ENCODE measurements at places on chromosomes 11 and 22.

GRCh38 chr11:69821511-69822040 is 2.4 kb upstream of the FGF3 start:
- DNase-seq = no peak

GRCh38 chr11:95557376-95557775 is 232.2 kb downstream of the FAM76B start:
- no peak for DNase-seq

GRCh38 chr22:39907047-39907446 is 6.2 kb downstream of the GRAP2 start:
- no peak for DNase-seq

DNA sequence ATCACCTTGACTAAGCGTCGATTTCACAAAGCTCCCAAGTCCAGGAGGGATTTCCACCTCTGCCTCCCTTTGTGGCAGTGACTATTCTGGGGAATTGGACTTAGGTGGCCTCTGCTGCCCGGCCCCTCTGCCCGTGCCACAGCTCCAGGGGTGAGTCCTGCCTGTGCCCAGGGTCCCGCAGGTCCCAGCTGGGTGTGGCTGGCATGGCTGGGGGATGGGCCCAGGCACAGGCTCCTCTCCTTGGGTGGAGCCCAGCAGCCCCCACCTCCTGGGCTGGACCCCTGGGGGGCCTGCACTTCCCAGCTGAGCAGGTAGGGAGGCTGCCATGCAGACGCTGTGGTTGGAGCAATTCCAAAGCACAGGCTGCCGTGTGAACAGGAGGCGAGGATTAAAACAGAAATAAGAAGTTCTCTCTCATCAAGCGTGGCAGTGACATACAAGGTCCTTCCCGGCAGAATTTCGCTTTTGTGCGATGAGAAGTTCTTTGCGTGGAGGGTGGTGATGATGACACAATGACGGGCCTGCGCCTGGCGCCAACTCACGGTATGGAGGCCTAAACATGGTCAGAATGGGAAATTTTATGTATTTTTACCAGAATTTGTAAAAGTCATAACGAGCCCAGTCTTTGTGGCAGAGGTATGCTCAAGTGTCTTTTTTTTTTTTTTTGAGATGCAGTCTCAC is 107.3 kb downstream of the BRD1 start:
- DNase-seq = no peak

DNA sequence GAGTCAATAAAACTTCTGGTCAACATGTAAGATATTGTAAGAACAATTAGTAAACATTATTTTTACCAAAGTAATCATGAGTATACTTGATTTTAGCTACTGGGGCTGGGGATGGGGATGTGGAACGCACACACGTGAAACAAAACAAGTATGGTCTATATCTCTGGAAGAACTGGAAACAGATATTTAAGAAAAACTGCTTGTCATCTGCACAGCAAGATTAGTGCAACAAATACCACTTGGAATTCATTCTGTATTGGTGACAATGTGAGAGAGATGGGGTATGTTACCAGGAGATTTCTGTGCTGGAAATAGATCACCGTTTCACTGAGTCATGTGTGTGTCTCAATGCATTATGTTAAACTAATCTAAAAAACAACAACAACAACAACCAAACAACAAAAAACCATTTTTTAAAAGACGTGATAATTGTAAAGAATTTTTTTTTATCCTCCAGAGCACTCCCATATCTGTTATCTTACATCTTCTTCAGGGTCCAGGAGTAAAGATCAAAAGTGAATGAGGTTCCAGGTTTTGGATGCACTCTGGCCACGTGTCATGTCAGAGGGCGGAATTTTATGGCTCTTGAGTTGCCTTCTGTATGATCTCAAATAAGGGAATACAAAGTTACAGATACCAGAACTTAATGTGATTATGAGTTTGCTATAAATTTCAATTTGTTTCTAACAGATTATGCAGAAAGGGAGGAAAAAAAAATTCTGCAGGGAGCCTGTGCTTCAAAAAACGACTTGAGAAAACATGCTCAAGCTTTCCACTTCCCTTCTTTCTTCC is 153.0 kb downstream of the BBOX1 start:
- DNase-seq = no peak

DNA sequence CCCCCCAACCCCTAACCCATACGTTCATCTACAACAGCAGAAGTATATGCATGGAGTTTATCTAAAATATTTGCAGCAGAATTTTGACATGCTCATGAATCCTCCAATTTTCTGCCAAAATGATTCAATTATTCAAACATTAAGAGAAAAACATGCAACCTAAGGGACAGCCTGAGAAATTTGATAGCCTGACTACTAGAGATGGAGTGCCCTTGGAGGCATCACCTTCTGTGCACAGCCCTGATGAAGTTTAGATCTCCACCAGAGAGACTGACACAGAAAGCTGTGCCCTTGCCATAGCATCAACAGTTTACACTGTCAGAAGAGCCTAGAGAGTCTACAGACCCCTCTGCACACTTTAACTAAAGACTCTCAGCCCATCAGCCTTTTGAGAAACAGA is 217.7 kb downstream of the LUZP2 start:
- DNase-seq = no peak

- DNase-seq = no peak
These were observed 53.1 kb upstream of the WNT11 start for GRCh38 chr11:76259299-76259908.

GRCh38 chr11:64339754-64340408 is at the start of gene CCDC88B:
CCDC88B (plus strand) TSS chr11:64340204; CDS start chr11:64340267, 63 bp downstream.
- peak; percentile 75 for DNase-seq

DNA sequence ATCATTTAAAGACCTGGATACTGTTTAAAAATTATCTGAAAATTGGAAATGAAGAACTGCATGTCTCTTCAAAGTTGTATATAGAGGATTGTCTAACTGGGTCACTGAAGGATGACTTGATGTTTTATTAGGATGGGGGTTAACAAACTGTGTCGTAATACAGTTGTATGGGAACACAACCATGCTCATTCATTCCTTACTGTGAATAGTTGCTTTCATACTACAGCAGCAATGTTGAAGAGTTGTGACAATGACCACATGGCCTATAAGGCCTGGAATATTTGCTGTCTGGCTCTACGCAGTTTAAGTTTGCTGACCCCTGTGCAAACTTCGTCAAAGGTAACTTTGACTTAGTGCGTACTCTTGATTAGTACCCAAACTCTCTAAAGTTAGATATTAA is 38.4 kb downstream of the FDX1 start:
- DNase-seq = no peak

DNA sequence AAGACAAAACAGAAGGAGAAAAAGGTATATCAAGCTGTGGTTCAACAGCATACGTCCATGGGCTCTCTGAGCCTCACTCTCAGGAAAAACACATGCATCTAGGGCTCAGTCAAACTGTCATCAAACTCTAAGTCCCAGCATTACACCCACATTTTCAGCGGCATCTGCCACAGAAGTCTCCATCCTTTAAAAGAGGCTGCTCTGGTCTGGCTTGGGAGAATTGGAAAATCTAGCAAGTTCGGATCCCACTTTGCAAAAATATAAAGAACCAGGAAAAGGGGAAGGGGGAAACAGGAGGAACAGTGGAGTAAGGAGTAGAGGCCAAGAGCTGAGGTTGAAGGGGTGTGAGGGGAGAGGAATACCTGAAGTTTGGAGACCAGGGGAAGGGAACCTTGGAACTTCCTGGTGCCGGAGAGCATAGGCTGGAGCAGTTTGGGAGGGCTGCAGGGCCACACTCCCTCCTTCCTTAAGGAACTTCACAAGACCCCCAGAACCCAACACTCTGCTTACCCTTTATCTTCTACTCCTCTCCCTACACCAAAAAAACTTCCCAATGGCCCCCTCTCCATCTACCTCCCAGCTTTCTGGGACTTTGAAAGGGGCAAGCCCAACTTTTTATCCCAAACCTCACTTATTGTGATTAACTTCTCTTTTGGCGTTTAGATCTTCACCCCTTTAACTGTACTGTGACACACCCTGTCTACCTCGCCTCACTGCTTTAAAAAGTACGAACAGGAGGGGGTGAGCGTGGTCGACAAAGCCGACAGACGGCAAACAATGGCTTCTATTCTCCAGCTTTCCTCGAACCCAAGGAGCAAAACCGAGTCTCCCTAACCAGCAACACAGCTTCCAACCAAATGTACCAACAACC is 4.0 kb downstream of the PAX6 start:
- DNase-seq = no peak

DNA sequence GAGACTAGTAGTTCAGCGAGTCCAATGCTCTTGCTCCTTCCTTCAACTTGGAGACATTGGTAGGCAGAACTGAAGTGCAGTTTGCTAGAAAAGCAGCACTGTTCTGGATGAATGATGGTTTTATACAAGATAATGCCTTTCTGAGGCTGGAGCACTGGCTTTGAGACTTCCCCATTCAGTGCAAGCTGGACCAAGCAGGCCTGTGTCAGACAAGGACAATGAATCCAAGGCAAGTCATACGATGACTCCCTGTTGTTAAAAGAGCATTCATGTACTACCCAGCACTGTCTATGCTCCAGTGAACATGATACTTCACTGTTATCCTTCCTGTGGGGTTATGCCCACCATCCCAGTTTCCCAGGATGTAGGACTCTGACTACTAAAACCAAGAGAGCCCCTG is 242.3 kb upstream of the RAG2 start:
- DNase-seq = no peak

GRCh38 chr11:70364178-70364577 is 34.2 kb upstream of the CTTN start:
- DNase-seq = no peak

DNA sequence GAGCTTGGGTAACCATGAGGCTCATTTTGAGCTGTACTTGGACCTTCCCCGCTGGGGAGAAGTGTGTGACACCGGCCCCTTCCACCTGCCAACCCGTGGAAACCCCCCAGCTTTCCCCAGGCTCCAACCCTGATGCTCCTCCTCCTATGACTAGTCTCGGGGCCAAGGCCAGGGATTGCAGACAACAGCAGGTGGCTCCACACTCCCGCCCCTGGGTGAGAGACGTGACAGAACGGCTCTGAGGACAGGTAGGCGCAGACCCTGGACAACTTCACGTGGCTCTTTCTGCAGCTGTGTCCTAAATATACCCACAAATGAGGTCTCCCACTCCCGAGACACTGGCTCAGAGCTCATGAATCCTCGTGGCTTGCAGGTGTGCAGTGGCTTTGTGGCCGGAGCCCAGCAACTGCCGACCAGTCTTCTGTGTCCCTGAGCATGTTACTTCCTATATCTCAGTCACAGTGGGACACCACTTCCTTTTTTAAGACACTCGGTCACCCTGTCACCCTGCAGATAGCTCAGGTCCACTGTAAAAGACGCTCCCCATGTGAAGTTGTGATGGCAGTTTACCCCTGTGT is 55.2 kb downstream of the NECTIN1 start:
- peak; percentile 33 for DNase-seq

DNA sequence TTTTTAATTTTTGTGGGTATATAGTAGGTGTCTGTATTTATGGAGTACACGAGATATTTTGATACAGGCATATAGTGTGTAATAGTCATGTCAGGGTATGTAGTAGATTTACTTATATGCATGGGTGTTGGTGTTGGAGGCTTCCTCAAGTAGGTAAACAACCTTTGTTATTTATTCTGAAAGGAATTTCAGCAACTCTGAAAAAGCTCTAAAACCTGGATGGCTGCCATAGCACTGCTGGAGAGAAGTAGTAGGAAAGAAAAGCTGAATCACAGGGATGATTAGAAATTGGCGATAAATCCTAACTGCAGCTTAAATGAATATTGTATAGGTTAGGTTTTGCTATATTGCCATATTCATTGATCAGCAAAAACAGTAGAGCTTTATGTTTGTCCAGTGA is 44.4 kb upstream of the ST14 start:
- no peak for DNase-seq

GRCh38 chr11:19347911-19348310 is 107.2 kb upstream of the E2F8 start:
- no peak for DNase-seq

DNA sequence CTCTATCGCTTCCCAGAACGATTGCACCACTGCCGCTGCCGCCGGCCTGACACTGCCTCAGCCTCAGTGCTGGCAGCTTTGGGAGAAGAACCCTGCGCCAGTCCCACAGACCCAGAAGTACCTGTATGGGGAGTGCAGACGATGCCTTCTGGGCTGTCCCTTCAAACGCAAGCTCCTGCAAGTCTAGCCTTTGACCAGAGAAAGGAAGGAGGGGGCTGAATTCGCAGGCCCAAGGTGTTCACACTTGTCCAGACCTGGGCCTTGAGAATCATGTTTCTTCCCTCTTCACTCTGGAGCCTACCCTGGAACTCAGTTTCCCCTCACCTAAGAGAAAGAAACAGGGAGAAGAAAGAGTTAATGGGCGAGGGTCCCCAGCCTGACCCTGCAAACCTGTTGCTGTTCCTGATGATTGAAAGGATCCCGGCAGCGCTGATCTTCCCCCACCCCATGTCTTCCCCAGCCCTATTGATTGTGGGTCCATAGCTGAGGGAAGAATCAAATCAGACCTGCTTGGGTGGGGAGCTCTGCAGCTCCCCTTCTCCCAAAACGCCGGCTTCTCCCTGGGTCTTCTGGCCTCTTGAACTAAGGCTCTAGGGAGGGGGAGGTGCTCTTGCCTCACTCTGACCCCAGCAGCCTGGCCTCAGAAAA is 786 bp upstream of the MCAM start:
- no peak for DNase-seq

GRCh38 chr11:111358038-111359001 is 20.8 kb downstream of the POU2AF1 start:
- no peak for DNase-seq

DNA sequence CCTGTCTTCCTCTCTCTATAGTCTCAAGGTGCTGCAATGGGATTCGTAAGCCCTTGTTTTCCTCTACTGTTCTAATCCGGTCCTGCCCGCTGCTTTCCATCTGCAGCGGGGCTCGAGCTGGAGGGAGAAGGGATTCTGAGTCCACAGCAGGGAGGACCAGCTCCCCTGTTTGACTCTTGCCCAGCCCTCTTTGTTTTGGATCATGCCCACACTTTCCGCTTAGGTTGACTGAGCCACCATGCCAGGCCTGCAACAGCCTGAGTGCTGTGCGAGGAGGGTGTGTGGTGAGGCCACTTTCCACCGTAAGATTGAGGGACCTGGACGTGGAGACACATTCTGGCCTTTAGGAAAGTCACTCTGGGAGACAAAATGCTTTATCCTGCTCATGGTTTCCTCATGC is 58.3 kb downstream of the CEP164 start:
- no peak for DNase-seq

DNA sequence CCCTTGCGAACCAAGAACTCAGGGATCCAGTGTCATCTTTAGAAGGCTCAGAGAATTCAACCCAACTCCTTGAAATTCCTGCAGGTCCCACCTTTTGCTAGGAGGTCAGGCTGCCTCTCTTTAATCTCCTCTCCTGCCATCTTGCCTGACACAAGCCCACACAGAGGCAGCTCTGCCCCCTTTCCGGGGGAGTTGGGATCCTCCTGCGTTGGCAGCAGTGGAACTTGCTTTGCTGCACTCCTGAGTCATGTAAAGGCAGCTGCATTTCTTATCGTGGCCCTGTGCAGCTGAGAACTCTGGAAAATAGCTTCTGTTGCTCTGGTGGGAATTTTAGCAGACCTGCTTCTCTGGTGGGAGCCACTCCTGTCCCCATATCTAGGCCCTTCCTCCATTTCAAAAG is 142.3 kb upstream of the TBCEL start:
- DNase-seq = no peak

- DNase-seq = peak; percentile 14
These were observed 52.9 kb upstream of the CARS1 start for GRCh38 chr11:3109921-3110706.
